ENCODE measurements at places on chromosomes 16 and 17.

DNA sequence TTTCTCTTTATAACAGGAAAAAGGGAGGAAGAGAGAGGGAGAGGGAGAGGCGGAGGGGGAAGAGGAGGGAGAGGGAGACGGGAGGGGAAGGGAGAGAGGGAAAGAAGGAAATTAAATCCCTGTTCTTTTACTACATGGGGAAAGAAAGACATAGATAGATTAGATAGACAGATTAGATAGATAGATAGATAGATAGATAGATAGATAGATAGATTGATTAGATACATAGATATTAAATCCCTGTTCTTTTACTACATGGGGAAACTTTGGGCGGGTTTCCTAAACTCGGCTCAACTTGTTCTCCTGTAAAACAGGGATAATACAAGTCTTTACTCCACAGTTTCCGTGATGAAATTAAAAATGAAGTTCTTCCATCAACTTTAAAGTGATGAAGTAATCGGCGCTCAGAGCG lies 661 bp downstream of the RFWD3 start:
- no peak for DNase-seq

DNA sequence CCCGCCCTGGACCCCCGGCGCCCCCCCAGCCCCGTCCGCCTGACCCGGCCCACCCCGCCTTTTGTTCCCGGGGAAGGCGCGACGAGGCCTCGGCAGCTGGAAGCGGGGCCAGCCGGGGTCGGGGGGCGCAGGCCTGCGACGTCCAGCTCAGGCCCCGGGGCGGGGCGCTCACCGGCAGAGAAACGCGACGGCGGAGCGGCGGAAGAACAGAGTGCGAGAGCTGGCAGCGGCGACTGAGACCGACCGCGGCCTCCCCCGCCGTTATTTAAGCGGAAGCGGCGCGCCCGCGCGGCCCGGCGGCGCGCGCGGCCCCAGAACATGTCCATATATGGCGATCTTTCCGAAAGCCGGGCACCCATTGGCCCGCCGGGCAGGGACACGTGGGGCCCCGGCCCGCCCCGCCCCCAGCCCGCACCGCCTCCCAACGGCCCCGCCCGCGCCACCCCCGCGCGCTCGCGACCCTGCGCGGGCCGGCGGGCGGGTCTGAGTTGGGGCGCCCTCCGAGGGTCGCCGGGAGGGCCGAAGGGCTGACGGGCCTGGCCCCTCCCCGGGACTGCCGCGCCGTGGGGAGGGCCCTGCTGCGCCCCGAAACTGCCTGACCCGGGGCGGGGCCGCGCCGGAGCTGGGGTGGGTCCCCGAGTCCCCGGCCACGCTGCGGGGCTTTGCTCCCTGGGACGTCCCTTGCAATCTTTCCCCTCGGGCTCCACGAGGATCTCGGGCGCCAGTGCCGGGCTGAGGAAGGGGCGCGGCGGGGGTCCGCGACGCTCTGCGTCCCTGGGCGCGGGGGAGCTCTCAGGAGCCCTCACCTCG lies at the start of gene ACTG1:
ACTG1 (minus strand) TSS at position 238 of the 810 bp plus-strand sequence. CDS start 445 bp downstream, outside the sequence.
- DNase-seq: peak; percentile 83

DNA sequence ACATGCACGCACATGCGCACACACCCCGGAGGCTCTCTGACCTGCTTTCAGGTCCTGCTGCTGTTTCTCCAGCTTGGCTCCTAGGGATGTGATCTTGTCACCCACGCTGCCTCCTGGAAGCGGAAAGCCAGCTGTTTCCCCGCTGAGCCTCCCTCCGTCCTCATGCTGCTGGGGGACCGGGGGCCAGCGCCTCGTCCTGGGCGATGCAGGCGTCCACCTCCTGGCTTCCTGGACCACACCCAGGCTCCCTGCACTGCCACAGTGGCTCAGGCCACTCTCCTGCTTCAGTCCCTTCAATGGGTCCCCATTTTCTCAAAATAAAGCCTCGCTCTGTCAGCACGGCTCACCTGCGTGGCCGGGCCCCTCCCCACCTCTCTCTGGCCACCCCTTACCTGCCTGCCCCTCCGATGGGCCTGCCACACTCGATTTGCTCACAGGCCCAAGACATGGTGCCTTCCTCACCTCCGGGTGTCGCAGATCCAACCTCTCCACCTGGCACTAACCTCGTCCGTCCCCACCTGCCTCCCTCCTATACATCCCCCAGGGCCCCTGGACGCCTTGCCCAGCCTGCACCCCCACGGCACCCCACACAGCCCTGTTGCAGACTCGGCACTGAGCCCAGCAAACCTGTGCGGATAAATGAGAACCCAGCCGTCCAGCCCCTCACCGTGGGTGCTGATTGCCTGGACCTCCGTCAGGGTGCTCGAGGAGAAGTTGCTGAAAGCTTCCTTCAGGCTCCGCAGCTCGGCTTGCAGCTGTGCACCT lies 6.6 kb downstream of the ASGR2 start:
- DNase-seq: no peak

DNA sequence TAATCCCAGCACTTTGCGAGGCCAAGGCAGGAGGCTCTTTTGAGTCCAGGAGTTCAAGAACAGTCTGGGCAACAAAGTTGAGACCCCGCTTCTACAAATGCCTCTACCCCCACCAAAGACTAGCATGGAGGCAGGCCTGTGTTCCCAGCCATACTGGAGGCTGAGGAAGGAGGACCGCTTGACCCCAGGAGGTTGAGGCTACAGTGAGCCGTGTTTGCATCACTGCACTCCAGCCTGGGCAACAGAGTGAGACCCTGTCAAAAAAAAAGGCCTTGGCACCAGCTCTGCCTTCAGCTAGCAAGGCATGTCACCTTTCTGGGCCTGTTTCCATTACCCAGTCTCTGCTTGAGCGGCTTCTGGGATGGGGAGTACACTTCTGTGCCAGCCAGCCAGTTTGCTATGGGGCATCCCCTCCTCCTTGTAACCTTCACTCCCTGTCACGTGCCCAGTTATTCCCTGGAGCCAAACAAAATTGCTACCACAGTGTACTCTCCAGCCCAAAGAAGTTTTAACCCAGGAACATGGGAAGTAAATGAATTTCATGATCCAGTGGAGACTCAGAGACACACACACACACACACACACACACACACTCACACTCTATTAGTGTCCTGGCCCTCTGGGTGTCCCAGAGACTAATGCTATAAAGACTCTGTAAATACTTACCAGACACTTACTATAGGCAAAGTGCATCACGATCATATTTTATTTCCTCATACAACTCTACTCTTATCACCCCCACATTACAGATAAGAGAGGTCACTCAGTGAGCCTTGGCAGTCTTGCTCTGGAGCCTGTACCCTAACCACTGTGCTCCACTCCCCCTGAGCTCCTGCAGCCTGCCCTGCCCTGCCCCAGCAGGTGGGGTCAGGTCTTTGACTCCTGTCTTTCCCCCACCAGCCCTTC lies 2.5 kb downstream of the CISD3 start:
- no peak for DNase-seq

DNA sequence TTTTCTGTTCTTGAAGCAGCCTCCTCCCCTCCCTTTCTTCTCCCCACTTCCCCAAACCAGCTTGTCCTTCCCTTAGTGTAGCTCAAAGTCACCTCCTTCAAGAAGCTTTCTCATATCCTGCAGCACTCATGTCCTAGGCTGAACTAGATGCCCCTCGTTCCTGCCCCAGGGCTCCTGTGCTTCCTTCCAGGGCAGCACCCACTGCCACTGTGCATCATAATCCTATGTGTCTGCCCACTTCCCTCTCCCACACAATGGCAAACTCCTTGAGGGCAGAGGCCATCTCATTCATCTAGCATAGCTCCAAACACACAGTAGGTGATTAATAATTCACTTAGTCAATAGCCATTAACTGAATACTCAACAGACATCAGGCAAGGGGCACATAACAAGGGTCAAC lies 6.9 kb upstream of the TMEM132E start:
- no peak for DNase-seq

- no peak for DNase-seq
Measured at GRCh38 chr16:50731130-50731988, 10.5 kb upstream of the CYLD start.

GRCh38 chr16:19872179-19872863 lies 12.3 kb downstream of the GPRC5B start:
- no peak for DNase-seq

- no peak for DNase-seq
Measured at GRCh38 chr17:79484600-79485418, 126.0 kb downstream of the RBFOX3 start.

- peak; percentile 9 for DNase-seq
Measured at GRCh38 chr17:48646183-48647102, 20.3 kb upstream of the HOXB9 start.

GRCh38 chr16:84700446-84701300 lies 873 bp downstream of the USP10 start:
- no peak for DNase-seq

Data from stimulated activated CD8-positive, alpha-beta memory T cell treated with anti-CD3 and anti-CD28 coated beads, Interleukin-4, amount 100 ng/mL, for 24 hours (primary cell).